Muscle of back (tissue), 13 donors: ENCODE measurements at places on chromosomes 12 and 14. TPM values are rescaled to one million over a fixed set of nuclear protein-coding genes. Genes with fewer than 3 reads are reported as not detected.
A peak's percentile ranks its signal among the peaks of the same experiment; 100 is the strongest.

- no peak for DNase-seq
Measured at GRCh38 chr14:81441626-81442134, 41.6 kb upstream of the STON2 start.

DNA sequence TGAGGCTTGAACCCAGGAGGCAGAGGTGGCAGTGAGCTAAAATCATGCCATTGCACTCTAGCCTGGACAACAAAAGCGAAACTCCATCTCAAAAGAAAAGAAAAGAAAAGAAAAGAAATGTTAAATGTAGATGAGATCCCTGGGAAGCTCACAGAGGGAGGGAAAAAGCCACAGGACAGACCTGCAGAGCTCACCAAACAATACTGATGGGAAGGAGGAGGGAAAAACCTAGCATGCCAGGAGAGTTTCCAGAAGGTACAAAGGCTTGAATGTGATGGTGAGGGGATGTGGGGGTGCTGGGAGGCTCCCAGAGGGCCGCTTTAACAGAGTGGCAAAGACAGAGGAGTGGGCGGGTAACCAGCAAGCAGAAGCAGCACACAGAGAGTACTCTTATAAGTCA, 72.3 kb downstream of the PTPN21 start:
- no peak for DNase-seq

DNA sequence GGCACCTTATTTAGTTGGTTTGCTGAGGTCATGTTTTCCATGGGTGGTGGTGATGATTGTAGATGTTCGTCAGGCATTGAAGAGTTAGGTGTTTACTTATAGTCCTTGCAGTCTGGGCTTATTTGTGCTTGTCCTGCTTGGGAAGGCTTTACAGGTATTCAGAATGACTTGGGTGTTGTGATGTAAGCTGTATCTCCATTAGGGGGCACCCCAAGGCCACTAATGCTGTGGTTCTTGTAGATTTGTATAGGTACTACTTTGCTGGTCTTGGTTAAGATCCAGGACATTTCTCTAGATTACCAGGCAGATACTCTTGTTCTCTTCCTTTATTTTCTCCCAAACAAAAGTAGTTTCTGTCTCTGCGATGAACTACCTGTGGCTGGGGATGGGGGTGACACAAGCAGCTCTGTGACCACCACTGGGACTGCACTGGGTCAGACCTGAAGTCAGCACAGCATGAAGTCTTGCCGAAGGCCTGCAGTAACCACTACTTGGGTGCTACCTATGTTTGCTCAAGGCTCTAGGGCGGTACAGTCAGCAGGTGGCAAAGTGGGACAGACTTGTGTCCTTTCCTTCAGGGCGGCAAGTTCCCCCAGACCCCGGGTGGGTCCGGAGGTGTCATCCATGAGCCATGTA, 35.8 kb upstream of the FBXO33 start:
- no peak for DNase-seq

- DNase-seq = peak; percentile 91
Measured at GRCh38 chr14:51979088-51979709, 10.1 kb upstream of the RTRAF start.

- no peak for DNase-seq
Measured at GRCh38 chr12:83065562-83065961, 378.9 kb downstream of the TMTC2 start.

GRCh38 chr14:89650077-89650978, 233.3 kb upstream of the FOXN3 start:
- no peak for DNase-seq

The PTPRQ gene
- 2.4 TPM for polyA plus RNA-seq

The INF2 gene
- 42.1 TPM for polyA plus RNA-seq
